ENCODE measurements at places on chromosomes 2 and 18. TPM values are rescaled to one million over a fixed set of nuclear protein-coding genes. Genes with fewer than 3 reads are reported as not detected.

Gene ICA1L
- 2.5 TPM for total RNA-seq

Gene APLF
- 1.6 TPM for total RNA-seq

GRCh38 chr2:187826023-187826422 lies 271.8 kb upstream of the TFPI start:
- no peak for DNase-seq

DNA sequence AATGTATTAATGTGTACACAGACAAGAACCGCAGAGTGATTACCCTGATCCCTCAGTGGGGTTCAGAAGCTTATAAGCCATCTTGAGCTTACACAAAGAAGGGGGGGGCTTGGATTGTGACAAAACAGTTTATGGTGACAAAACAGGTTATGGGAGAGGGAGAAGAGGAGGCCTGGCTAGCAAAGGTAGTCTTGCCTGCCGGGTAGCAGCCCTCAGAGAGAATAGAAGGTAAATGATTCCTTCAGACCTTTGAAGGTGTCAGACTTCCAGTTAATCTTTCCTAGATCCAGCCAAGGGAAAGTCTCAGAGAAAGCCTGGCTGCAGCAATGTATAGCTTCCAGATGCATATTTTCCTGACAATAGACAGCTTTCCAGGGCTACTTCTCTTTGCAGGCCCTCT lies 44.6 kb upstream of the RAPH1 start:
- no peak for DNase-seq

DNA sequence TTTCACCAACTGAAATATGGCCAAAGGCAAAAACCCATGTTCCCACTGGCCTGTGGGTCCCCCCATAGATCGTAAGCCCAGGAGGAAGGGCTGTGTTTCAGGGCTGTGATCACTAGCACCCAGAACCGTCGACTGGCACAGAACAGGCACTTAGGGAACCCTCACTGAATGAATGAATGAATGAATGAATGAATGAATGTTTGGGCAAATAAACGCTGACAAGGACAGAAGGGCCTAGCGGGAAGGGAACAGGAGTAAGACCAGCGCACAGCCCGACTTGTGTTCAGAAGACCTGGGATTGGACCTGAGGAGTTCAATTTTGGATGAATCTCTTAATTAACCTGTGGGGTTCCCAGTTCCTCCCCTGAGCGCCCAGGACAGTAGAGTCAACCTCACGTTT lies 76.2 kb downstream of the TPO start:
- no peak for DNase-seq
